ENCODE measurements at places on chromosomes 4 and X.
A peak's percentile ranks its signal among the peaks of the same experiment; 100 is the strongest.

DNA sequence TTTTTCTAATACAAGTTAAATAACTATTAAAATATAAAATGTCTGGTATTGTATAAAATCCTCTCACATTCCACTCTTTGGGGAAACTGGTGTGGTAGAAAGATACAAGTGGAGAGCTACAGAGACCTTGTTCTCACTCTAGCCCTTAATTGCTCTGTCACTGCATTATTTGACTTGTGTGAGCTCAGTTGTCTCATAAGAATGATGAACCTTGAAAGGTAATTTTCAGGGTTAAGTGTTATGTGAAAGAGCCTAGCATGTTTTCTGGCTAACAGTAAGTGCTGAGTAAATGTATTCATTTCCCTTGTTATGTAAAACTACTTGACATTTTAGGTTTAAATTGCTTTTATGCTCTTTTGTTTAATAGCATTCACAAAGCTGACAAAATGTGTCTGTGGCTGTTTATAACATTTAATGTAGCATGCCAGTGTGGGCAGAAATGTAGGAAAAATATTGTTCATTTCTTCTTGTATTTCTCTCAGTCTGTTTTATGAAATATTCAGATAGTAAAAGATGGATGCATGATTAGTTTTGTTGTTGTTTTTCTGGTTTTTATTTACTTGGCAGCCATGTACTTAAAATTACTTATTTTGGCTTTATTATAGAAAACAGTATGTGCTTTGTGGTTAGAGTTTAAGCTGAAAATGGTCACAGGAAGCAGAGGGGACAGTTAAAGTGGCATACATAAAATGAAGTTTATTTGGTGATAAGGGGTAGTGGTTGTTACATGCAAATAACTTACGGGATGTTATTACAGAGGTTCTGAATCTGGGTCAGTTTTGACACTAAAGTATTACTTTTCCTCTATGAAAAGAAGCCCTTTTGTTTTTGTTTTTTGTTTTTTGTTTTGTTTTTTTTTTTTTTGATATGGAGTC is 29.2 kb downstream of the SLAIN2 start:
- no peak for DNase-seq

DNA sequence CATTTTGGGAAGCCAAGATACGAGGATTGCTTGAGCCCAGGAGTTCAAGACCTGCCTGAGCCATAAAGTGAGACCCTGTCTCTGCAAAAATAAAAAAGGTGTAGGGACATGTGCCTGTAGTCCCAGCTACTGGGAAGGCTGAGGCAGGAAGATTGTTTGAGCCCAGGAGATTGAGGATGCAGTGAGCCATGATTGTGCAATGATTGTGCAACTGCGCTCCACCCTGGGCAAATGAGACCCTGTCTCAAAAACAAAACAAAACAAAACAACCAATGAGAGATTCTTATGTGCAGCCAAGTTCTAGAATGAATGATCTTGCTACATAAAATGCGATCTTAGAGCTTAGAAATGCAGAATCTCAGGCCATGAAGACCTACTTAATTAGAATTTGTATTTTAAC is 22.5 kb downstream of the SLC9B2 start:
- DNase-seq, result no peak

DNA sequence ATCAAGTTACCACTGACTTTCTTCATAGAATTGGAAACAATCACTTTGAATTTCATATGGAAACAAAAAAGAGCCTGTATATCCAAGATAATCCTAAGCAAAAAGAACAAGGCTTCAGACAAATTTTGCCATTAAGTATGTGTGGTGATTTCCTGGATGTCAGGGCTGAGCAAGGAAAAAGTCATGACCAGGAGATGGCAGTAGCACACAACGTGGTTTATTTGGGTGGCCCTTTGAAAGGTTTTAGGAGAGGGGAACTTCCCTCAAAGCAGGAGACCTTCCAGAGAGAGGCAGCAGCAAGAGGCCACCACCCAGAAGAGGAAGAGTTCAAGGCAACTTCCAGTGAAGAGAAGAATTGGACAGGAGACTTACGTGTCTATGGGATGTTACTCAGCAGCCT is 18.1 kb upstream of the ZXDB start:
- peak; percentile 24 for DNase-seq

- no peak for DNase-seq
These were observed 45.1 kb downstream of the UGT2A2 start for GRCh38 chr4:69594382-69594781.

- DNase-seq, result peak; percentile 52
These were observed 548.7 kb upstream of the DIPK2B start for GRCh38 chrX:45749375-45749774.

GRCh38 chrX:118975831-118976598 is 1.6 kb downstream of the LONRF3 start:
- peak; percentile 82 for DNase-seq

DNA sequence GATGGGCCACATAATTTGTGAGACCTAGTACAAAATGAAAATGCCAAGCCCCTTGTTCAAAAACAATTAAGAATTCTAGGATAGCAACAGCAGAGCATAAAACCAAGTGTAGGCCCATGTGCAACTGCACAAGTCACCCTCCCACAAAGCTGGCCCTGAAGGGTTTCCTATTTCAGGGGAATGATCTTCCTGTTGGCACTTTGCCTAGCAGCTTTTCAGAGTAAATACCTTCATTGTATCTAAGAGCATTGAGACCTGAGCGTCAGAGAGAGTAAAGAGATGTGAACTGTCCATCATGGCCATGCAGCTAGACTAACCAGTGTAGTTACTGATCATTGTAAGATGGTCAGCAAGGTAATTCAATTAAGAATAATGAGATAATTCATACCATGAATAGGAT is 113.6 kb downstream of the CNKSR2 start:
- peak; percentile 2 for DNase-seq

All from M059J (cell line).